ENCODE measurements at places on chromosomes 2 and 18.

GRCh38 chr2:9406529-9407362 lies 16.6 kb downstream of the ITGB1BP1 start:
- no peak for DNase-seq

DNA sequence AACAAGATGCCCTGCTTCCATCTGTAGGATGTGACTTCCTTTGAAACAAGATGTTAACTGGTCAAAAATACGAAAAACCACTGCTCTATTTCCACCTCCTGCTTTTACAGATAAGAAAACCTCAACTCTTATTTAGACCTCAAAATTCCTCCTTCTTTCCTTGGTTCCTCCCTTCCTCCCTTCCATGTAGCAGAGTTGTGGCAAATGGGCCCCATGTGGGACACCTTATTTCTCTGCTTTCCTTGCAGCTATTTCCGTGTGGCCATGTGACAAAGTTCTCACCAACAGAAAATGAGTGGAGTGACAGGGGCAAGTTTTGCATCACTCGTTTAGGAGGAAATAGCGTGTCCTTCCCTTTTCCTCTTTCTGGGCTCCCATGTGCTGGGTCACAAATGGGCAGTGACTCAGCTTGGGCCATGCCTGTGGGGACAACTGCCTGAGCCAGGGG lies 69.4 kb upstream of the SMAD2 start:
- DNase-seq: no peak

GRCh38 chr18:49847524-49847923 lies 34.2 kb upstream of the ACAA2 start:
- DNase-seq: no peak

DNA sequence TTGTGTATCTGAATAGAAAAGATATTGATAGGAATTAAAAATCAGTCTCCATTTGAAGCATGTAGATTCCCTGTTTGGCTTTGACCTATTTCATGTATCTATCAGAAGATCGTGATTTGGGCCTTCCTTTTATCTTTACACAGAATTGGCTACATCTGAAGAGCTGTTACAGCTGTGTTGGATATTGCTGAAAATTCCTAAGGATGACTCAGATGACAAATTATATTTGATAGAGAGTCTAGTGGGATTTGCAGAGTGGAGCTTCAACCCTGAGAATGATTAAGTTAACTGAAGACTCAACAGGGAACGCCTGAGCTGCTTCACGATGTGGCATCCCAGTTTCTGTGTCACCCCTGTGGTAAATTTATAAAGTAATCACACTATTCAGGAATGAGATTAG lies 4.9 kb upstream of the COL3A1 start:
- no peak for DNase-seq

- DNase-seq: no peak
Observed at GRCh38 chr2:37587817-37588216, 83.6 kb downstream of the CDC42EP3 start.

GRCh38 chr2:226742347-226742746 lies 57.3 kb downstream of the IRS1 start:
- DNase-seq: no peak

DNA sequence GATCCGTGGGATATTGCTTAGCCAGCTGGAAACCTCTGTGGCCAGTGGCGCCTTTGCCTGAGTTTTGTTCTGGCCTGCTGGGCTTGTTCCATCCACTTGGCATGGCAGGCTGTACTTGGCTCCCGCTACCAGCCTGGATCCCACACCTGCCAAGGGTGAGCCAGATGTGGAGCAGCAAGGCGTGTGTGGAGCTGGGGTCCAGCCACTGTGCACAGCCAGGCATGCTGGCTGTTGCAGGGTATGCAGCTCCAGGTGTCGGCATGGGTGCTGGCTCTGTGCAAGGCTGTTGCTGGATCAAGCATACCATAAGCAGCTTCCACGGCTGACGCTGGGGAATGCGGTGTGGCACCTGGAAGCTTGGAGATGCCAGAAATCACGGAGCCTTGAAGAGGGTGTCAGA lies 34.5 kb downstream of the PTPN4 start:
- no peak for DNase-seq

DNA sequence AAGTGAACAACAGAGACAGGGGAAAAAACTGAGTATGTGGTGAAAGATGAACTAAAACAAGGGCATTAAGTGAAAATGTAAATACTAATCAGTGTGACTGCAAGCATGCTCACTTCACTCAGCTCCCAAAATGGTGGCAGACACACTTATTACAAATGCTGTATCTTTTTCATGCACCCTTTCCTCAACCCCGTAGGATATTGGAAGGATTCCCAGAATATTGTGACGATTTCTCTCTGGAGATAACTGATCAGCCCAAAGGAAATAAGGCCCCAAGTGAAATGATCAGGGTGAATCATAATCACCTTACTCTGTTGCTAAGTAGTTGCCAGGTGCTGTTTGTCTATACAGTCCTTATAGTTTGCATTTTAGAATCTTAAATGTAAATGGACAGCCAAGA lies 138.9 kb upstream of the IL1R2 start:
- DNase-seq: no peak

GRCh38 chr2:234335661-234336228 lies 161.1 kb downstream of the ARL4C start:
- peak; percentile 72 for DNase-seq

DNA sequence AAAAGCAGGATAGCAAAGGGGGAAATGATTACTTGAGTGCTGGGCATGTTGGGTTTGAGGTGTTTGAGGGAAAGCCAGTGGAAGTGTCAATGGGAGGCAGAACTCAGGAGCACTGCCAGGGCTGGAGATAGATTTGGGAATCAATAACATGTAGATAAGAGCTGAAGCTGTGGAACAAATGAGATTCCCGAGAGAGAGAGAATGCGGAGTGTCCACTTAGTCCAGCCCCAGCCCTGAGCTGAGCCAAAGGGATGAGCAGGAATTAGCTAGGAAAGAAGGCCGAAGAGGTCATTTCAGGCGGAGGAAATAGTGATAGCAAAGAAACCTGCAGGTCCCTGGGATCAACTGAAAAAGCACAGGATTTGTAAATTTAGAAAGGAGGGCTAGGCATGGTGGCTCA lies 21.2 kb upstream of the YES1 start:
- DNase-seq: no peak

DNA sequence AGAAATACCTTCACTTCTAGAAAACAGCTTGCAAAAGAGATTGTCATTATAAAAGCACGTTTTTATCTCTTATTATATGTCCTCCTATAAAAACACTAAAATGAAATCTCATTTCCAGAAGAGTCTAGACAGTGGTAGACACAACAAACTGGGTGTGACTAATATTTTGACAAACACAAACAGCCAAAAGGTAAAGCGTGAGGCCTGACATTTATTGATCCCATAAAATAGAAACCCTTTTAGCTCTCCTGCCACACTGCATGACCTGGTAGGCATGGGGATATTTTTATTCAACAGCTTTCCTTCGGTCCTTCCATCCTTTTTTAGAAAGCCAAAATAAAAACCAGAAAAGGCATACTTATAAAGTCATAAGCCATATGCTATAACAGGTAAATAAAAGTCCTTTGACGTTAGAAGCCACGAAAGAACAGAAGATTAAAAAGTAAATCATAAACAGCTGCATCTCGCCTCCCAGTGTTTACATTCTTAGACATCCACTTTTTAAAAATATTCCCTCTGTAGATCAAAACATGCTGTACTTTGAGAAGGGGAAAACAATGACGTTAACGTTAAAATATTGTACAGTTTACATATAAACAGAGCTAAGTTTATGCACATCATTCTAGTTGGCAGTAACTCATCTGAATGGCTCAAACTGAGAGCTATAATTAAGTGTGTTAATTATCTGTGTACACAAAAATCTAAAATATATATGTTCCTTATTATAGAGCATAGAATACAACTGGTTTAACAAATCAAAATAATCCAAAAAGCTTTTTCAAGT lies 44.6 kb downstream of the IRS1 start:
- DNase-seq: no peak

GRCh38 chr2:199851883-199852282 lies 891 bp upstream of the FTCDNL1 start:
- no peak for DNase-seq

GRCh38 chr2:225002656-225003045 lies 39.6 kb downstream of the DOCK10 start:
- no peak for DNase-seq

DNA sequence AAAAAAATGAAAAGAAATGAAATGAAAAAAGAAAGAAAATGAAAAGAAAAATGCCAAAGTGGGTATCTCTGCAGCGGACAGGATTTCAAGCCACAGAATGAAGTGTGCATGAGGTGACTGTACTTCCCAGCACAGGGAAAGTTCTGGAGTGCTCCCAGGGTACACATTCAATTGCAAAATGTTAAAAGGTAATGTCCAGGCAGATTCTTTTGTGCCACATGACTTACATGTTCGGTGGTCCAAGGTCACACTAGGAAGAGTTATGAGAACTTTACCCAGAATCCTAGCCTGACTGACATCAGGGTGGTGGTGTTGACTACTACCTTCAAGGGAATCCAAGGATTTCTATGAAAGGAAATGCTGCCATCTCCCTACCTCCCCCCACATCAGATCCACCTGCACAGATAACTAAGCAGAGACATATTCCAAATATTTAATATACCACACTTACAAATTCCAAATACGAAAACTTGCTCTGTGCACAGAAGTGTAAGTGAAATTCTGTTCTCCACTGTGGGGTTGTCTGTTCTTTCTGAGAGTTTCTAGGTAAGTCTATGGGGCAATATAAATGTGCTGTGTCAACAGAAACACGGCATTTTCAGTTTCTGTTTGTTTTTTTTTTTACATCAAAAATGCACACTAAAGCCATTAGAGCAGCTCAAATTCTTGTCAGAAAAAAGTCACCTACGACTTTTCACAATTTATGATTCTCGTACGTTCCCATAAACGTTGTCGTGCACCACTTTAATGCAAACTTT lies 56.6 kb downstream of the CABYR start:
- DNase-seq: no peak

DNA sequence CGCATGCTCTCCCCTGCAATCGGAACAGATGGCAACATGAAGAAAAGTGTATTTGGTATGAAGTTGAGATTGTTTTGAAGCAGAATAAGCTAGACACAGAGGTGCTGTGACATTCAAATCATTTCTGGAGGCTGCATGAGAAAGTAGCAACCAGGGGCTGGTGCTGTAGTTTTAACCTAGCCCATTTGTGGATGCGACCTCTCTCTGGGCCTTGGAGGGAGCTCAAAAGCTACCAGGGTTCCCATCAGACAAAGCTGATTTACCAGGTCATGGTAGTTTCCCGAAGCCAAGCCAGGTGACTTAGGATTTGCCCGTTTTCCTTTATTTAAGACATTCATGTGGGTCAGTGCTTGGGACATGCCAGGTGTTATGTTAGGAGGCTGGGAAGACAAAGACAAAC lies 77.5 kb downstream of the CIB4 start:
- DNase-seq: peak; percentile 3

DNA sequence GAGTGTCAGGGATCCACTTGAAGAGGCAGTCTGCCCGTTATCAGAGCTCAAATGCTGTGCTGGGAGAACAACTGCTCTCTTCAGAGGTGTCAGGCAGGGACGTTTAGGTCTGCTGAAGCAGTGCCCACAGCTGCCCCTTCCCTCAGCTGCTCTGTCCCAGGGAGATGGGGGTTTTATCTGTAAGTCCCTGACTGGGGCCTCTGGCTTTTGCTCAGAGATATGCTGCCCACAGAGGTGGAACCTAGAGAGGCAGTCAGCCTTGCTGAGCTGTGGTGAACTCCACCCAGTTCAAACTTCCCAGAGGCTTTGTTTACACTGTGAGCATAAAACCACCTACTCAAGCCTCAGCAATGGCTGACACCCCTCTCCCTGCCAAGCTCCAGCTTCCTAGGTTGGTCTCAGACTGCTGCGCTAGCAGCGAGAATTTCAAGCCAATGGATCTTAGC lies 38.1 kb downstream of the PLEK start:
- DNase-seq: no peak

GRCh38 chr2:50649626-50650402 lies 382.1 kb downstream of the NRXN1 start:
- DNase-seq: no peak

DNA sequence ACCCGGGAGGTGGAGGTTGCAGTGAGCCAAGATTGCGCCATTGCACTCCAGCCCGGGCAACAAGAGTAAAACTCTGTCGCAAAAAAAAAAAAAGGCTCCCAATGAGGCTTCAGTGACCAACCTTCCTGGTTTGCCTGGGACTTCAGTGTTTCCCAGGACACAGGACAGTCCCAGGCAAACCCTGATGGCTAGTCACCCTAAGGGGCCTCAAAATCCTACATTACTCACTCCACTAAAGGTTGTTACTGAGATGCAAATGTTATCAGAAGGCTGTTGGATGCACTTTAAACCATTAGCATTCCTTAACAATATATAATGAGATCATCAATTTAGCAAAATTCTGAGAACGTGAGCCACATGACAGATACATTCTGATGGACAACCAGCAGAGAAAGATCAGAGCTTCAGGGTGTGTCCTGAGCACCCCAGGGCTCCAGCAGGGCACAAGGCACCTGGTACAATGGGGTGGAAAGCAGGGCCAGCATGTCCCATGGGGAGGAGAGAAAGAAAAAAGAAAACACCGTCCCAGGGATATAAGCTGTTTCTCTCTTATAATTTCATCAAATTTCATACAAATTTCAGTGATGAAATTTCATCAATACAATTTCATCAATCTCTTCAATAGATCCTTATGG lies 118.1 kb upstream of the ARL5A start:
- DNase-seq: no peak

- no peak for DNase-seq
Observed at GRCh38 chr2:75162897-75163296, 36.4 kb downstream of the TACR1 start.

DNA sequence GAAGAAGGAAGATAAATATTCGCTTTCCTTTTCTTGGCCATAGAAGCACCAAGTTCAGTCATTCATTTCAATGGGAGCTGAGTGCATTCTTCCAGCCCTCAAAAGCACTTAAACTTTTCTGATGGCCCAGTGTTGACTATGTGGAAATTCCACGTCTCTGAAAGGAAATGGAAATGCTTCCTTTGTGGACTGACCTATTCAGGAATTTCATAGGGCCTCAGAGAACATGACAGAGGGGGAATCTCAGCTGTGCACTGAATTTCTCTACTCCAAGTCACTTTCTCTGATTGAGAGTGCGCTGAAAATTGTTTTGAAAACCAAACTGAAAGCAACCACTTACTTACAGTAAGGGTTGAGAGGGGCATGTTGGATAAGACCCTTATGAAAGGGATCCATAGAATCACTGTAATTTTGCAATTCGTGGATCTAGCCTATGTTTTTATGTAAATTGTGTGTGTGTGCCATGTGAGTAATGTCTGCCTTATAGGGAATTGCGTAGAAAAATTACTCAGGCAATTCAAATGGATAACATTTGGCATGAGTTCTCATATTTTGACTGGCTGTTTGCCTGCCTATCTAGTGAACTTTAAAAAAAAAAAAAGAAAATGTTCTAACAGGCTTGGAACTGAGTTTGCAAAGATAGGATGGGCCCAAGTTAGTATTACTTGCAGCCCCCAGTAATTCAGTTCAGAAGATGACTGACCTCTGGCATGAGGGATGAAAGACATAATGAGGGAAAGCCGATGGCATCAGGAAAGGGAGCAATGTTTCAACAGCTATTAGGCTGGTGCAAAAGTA lies 437.0 kb downstream of the PTPRM start:
- no peak for DNase-seq

- peak; percentile 26 for DNase-seq
Observed at GRCh38 chr2:96091711-96092572, 24.4 kb downstream of the ADRA2B start.
